ENCODE measurements at places on chromosomes 11 and 22.

- no peak for DNase-seq
Observed at GRCh38 chr11:120186774-120187591, 23.8 kb upstream of the OAF start.

DNA sequence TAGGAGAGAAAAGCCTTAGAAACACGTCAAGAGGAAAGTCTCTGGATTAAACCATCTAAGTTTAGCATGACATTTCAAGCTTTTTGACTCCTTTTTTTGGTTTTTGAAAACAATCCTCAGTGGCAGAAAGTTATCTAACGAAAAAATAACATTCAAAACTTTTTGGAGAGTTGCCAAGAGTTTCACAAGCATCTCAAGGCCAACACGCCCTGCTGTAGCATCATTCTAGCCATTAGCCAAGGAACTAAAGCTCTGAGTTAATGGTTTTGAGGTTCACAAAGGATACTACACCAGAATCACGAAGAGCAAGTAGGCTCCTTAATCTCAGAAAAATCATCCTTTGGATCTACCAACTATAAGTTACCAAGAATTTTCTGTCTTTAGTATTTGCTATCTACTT, 94.8 kb downstream of the PICALM start:
- no peak for DNase-seq

GRCh38 chr11:111351374-111352055, 27.6 kb downstream of the POU2AF1 start:
- no peak for DNase-seq

GRCh38 chr11:7004482-7004881, 15.7 kb downstream of the ZNF214 start:
- no peak for DNase-seq

DNA sequence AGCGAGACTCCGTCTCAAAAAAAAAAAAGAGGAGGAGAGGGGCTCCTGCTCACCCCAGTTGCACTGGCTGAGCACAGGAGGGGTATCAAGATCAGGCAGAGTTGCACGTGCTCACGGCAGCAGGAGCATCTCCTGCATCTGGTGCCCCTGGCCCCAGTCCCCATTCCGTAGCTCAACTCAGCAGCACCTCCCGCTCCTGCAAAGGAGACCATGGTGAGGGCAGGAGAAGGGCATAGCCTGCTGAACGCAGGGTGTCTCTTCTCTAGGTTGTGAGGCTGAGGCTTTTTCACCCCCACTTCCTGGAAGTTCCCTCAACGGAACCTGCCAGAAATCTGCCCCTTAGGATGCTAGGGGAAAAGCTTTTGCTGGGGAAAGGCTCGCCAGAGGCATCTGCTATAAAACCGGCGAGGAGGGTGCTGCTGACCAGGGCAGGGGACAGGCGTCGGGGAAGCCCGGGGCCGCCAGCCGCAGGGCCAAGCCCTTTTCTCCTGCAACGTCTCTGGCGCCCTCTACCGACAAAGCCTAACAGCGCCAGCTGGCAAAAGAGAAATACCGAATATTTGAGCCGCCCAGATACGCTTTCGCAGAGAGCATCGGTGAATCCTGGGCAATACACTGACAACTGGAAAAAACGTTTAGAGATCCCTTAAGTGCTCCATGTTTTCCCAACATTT, 1.0 kb upstream of the PPP6R2 start:
- peak; percentile 96 for DNase-seq

DNA sequence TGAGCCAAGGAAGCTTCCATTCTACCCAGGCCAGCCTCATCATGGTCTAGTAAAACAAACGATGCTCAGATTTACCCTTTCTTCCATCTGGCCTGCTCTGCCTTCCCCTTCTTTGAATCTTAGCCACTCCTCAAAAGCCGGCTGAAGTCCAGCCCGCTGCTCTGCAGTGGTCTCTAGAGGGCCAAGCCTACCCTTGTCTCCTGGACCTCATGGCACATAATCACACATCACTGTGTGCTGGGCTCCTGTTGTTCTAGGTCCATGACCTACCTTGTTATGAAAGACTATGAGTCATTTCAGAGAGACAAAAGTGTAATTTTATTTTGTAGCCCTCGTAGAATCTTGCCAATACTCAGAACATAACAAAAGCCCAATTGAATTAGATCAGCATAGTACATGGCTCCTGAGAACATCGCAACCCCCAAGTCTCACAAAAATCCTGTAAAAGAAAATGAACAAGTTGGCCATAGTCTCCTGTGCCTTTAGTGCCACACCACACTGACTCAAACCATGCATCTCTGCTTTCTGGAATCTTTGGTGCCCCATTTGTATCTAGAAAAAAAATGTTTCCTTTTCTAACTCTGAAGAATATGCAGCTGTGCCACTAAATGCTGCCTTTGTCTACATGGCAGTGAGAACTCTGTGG, 192.7 kb downstream of the OPCML start:
- no peak for DNase-seq

GRCh38 chr11:62544581-62545436, 1.8 kb downstream of the AHNAK start:
- no peak for DNase-seq

GRCh38 chr11:35012467-35013191, 96.2 kb downstream of the PDHX start:
- DNase-seq, result no peak

DNA sequence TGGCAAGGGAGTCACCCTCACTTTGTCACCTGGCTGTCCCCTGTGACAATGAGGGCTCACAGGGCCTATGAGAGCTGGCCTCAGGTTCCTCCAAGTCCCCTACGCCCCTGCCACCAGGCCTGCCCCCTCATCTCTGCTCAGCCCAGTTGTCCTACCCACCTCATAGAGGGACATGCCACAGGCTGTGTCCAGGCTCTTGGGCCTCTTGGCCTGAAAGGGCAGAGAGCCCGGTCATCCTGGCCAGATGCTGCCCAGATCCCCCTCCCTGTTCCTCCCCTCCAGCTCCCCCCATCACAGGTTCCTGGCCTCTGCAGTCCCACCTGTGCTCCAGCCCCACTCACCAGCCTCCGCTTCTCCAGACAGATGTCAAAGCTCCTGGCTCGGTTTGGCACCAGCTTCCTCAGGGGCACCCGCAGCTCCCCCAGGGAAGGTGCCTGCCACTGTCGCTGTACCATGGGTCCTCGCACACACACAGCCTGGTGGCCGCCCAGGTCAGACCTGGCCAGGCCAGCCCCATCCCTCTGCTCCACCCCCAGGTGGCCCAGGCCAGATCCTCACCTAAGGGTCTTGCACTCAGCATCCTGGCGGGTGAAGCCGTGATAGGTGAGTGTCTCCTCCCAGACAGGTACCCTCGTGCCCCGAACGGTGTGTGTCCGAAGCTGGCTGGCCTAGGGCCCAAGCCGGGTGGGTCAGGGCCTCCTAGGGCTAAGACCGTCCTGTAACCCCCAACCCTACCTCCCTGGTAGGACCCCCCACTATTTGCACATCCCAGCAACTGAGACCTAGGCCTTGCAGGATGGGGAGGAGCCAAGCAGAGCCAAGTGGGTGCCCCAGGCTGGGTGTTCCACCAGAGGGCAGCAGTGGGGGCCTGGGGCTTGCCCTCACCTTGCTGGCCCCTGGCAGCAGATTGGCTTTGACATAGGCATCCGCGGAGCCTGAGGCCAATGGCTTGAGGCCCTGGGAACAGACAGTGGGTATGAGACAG, 8.3 kb downstream of the NDUFV1 start:
- peak; percentile 81 for DNase-seq

- DNase-seq, result no peak
Observed at GRCh38 chr11:95255251-95256145, 24.5 kb upstream of the SESN3 start.

DNA sequence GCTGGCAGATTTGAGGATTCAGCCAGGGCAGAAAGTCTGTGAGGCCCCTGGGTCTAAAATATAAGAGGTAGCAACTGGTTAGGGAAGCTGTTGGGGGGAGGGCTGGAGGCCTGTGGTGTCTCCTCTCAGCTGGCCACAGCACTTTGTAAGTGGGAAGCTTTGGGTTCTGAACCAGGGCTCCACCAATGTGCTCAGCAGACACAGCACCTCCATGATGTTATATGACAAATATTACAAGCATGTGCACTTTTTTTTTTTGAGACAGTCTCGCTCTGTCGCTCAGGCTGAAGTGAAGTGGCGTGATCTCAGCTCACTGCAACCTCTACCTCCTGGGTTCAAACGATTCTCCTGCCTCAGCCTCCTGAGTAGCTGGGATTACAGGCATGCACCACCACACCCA, 8.0 kb downstream of the ARHGAP1 start:
- no peak for DNase-seq

DNA sequence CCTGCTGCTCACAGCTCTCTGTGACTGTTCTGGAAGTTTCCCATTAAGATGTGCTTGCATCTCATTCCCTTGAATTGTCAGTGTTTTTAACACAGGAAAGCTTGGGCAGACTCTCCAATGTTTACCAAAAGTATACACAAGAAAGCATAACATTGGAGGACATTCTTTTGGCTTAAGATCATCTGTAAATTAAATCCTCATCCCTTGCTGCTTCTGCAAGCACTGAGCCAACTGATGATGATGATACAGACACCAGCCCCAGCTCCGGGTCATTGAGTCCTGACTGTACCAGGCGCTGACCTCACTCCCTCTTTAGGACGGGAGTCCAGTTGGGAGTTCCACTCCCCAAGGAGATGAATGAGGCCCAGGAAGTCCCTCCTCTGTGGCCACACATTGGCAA, 23.8 kb downstream of the CD82 start:
- DNase-seq, result no peak

- DNase-seq, result no peak
Observed at GRCh38 chr11:47241841-47242301, 6.7 kb downstream of the ACP2 start.

GRCh38 chr22:25760294-25760693, 18.3 kb downstream of the MYO18B start:
- no peak for DNase-seq

DNA sequence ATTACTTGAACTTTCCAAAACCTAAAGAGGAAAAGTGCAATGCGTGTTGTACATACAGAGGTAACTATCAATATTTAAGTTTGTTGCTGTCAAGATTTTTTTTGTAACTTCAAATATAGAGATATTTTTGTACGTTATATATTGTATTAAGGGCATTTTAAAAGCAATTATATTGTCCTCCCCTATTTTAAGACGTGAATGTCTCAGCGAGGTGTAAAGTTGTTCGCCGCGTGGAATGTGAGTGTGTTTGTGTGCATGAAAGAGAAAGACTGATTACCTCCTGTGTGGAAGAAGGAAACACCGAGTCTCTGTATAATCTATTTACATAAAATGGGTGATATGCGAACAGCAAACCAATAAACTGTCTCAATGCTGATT, 2.1 kb downstream of the ADM start:
- DNase-seq, result no peak

DNA sequence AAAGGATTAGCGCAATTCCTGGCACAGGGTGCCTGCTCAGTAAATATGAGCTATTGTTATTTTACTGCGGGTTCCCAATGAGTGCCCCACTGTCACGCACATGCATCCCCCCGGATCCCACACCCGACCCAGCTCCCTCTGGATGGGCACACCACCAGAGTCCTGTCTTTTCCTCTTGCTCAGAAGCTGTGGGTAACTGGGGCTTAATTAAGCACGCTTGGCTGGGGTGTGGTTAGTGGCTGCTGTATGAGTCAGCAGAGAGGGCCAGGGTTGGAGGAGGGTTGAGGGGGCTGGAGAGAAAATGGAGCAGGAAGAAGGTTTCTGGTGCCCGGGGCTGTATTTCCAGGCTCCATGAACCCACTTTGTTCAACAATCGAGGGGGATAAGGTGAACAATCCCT, 30.3 kb upstream of the NECTIN1 start:
- no peak for DNase-seq

- no peak for DNase-seq
Observed at GRCh38 chr11:45817191-45817590, 12.2 kb downstream of the SLC35C1 start.

- no peak for DNase-seq
Observed at GRCh38 chr11:59189986-59190385, 18.1 kb downstream of the DTX4 start.

DNA sequence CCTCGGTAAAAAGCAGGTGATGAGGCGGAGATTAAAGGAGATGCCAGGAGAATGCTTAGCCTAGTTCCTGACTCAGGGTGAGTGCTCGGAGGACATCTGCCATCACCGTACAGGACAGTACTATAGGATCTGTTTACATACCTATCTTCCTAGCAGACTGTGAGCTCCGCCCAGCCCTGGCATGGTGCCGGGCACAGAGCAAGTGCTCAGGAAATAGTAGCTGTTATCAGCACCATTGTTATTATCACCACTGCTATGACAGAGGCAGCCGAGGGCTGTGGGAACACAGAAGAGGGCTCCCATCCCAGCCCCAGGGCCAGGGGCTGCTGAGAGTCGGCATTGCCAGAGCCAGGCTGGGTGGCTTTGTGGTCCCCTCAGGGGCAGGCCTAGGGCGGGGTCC, 642 bp upstream of the SEPTIN3 start:
- no peak for DNase-seq

GRCh38 chr22:20563941-20564371, 56.5 kb downstream of the MED15 start:
- DNase-seq, result no peak

- DNase-seq, result no peak
Observed at GRCh38 chr22:50222508-50222907, 21.7 kb downstream of the SELENOO start.

DNA sequence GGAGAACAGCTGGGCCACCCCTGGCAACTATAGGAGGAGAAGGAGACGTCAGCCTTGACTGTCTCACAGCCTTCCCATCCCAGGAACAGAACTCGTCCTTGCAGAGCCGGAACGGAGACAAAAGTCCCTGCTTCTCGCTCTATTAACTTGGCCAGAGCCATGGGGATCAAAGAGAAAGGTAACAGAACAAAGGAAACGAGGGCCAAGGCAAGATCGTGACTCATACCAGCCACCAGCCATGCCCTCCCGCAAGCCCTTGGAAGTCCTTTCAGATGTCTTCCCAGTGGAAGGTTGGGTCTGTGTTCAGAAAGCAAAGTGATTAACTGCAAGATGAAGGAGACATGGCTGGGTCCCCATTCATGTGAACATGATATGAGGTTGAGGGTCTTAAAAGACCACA, 64.7 kb downstream of the PDE2A start:
- DNase-seq, result no peak

- peak; percentile 86 for DNase-seq
Observed at GRCh38 chr11:131674051-131674755, 303.8 kb downstream of the NTM start.

DNA sequence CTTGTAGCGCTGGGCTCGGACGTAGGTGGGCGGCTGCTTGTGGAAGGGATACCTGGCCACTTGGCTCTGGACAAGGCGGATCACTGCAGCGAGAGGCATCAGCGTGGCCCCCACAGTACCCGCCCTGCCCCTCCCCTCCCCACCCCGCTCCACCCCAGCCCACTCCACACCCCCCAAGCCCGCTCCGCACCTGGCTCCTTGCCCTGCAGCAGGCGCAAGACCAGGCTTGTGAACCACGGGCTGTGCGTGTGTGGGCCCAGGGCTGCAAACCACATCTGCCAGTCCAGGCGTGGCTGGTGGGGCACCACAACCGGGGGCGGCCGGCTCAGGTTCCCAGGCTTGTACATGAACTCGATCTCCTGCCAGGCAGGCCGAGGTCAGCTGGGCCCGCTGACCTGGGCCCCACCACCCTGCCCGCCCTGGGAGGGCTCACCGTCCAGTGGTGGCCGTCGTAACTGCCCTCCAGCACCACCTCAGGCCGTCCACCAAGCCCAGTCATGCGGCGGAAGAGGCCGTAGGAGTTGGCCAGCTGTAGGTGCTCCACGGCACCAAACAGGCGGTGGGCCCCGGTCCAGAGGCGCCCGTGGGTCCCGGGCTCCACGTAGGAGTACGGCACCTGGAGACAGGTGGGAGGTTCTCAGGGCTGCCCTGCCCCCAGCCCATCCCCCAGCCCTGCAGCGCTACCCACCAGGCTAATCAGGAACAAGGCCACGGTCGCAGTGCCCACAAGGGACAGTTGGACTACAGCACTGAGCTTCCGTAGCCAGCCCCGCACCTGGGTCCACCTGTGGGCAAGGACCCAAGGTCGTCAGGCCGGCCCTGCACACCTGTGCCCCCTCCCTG, 2.9 kb downstream of the LMF2 start:
- no peak for DNase-seq

- no peak for DNase-seq
Observed at GRCh38 chr11:43951231-43951630, 8.8 kb downstream of the C11orf96 start.
